ENCODE measurements at places on chromosomes 6 and 20. TPM values are rescaled to one million over a fixed set of nuclear protein-coding genes. Genes with fewer than 3 reads are reported as not detected.

The NR2E1 gene
- not detected for polyA plus RNA-seq

The ARG1 gene
- 0.77 TPM for polyA plus RNA-seq

The PRL gene
- 0.67 TPM for polyA plus RNA-seq

The MCHR2 gene
- not detected for polyA plus RNA-seq

The BMP5 gene
- polyA plus RNA-seq, result 9.0 TPM

The RAET1L gene
- not detected for polyA plus RNA-seq

The IP6K3 gene
- polyA plus RNA-seq, result 38.8 TPM

The CEP250 gene
- 31.0 TPM for polyA plus RNA-seq

The MUCL3 gene
- not detected for polyA plus RNA-seq

The GPX5 gene
- polyA plus RNA-seq, result not detected
